ENCODE measurements at places on chromosomes 1 and 21.

DNA sequence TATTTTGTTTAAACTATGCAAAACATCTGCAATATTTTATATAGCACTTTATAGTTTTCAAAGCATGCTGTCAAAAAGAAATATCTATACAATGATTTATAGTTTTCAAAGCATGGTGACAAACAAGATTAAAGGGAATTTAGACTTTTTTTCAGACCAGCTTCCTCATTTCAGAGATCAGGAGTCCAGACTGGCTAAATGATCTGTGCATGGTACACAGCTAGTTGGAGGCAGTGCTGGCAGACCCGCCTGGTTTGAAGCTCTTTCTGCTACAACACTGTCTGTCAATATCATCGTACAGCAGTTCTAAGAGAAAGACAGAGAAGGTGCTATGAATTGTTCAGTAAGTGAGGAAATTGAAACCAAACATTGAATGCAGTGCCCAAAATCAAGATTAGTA lies 479.0 kb downstream of the PTBP2 start:
- DNase-seq = no peak

DNA sequence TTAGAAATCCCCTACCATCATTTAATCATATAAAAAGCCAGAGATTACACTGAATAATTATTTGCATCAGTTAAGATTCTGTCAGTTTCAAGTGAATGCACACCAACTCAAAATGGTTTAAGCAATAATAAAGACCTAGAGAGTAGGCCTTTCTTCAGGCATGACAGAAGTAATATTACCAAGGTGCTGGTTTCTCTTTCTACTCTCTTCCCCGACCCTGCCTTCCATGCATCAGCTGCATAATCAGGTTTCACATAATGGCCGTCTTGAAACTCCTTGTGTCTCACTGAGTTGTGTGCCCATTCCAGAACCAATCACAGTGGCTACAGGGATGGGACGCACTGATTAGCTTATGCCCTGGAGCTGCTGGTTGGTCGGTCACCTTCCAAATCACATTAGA lies 103.5 kb upstream of the SERTAD4 start:
- no peak for DNase-seq

DNA sequence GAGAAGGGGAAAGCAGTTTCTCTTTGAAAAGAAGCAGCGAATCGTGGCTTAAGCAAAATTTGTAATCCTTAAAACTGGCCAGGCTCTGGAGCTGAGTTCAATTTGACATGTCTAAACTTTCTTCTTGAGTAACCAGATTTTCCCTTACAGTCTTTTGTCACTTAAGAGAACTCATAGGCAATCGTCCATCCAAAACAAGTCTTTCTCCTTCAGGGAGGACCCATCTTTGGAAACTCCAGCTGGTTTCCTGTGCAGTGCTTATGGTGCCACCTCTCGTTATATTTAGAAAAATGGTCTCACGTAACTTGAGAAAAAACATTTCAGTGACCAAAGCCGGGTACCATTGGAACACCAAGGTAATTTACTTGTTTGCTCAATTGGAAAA lies 1.8 kb upstream of the PTTG1IP start:
- DNase-seq = peak; percentile 29

DNA sequence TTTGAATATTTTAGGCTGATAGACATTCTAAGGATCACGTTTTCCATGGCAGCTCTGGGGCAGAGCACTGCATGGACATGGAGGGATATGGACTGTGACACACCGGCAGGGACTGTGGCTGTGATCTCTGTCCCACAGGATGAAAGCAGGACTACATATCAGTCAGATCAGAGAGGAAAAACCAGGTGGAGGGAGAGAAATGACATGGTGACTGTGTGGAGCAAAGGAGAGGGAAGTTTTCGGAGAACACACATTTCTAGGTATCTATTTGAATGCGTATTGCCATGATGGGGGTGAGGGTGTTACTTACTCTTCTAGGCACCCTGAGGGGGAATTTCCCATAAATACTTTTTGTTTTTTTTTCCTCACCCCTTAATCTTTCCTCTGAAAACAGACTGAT lies 3.2 kb upstream of the CD1C start:
- DNase-seq = no peak

GRCh38 chr1:68117416-68117815 lies 67.0 kb upstream of the DIRAS3 start:
- DNase-seq = no peak

DNA sequence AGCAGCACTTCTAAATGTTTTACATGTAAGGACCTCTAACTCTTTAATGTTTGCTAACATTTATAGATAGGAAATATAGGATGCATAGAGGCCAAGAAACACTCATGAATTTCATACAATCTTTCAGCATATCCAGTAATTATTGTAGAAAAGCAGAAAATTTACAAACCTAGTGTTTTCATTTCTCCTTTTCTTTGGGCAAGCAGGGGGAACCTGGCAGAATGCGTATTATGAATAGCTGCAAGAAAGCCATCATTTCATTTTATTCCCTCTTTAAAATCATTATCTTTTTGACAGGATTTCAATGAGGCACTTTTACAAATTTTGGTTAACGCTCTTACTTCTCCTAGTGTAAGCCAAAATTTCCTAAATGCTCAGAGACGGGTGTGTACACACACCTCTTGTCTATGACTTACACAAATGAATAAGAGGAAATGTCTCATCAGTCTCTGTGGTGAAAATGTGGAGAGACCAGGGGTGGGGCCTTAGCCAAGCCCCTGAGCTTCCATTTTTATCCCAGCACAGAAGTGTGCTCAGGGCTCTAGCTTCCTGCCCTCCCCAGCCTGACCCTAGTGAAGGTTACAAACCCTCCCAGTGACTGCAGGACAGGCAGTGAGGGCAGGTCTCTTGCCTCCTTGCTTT lies 91.6 kb downstream of the LRRC8C start:
- no peak for DNase-seq

GRCh38 chr1:21332554-21333311 lies 42.5 kb upstream of the ECE1 start:
- DNase-seq = no peak

- no peak for DNase-seq
These were observed 17.7 kb upstream of the FRRS1 start for GRCh38 chr1:99784143-99784542.

GRCh38 chr1:2347409-2347785 lies 44.0 kb downstream of the MORN1 start:
- DNase-seq = no peak

GRCh38 chr1:161382214-161383019 lies 14.7 kb upstream of the CFAP126 start:
- peak; percentile 62 for DNase-seq

GRCh38 chr1:7430691-7431090 lies 340.4 kb upstream of the VAMP3 start:
- no peak for DNase-seq

DNA sequence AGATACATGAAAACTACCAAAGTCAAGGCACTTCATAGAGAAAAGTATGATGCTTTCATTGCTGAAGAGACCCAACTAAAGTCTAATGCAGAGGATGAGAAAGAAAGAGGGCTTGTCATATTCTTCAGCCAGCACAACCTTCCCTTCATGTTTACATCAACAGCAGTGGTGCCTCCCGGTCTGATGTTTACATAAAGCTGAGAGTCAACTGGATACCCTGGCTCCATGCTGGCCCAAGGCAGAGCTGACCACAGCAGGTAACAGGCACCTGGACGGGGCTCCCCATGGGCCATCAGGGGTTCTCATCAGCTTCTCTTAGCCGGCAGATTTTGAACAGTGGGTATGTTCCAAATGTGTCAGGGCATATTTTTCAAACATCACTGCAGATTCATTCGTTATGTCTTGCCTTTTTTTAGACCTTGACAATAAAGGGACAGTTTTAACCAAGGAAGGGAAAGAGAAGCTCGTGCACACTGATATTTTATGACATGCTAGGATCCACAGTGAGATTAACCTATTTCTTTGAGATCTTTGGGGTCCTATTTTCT lies 117.1 kb downstream of the NRIP1 start:
- no peak for DNase-seq

DNA sequence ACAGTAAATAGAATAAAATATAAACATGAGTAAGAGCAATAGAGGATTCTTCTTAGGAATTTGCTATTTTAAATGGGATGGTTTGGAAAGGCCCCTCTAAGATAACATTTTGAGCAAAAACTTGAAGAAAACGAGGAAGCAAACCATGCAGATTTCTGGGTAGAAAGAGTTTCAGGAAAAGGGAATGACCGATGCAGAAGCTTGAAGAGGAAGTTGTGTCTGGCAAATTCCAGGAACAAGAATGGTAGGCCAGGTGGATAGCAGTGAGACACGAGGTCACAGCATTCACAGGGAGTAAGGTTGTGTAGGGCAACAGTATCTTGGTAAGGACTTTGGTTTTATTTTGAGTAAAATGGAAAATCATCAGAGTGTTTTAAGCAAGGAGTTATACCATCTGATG lies 108.9 kb downstream of the PEX14 start:
- no peak for DNase-seq

- no peak for DNase-seq
These were observed 131.4 kb upstream of the COL6A1 start for GRCh38 chr21:45850181-45850580.
